NCI-H774 (cell line): ENCODE measurements at places on chromosomes 1 and 21.

- no peak for DNase-seq
These were observed 91.6 kb downstream of the GLUL start for GRCh38 chr1:182299728-182300616.

- no peak for DNase-seq
These were observed 4.3 kb downstream of the MEF2D start for GRCh38 chr1:156496211-156496761.

GRCh38 chr1:179241530-179242097, 12.1 kb upstream of the ABL2 start:
- no peak for DNase-seq

- DNase-seq = peak; percentile 32
These were observed 747 bp downstream of the STX6 start for GRCh38 chr1:181021811-181022434.

- DNase-seq = no peak
These were observed 14.6 kb downstream of the NFASC start for GRCh38 chr1:204885288-204885711.

- DNase-seq = no peak
These were observed 47.6 kb downstream of the LACTBL1 start for GRCh38 chr1:22925111-22925510.

DNA sequence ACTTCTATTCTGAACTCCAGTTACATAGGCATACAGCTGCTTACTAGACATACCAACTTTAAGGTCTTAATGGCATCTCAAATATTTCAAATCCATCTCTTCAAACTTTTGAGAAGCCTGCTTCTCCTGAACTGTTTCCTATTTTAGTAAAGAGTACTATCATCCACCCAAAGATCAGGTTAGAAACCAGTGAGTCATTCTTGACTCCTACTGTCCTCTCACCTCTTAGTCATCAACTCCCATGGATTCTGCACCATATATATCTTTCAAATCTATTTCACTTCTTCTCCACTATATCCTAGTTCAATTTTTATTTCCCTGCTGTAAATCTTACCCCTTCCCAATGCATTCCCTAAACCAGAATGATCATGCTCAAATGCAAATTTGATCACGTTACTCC, 18.1 kb upstream of the BEND5 start:
- DNase-seq = no peak

GRCh38 chr1:244304656-244305055, 147.1 kb downstream of the ADSS2 start:
- DNase-seq = no peak

- no peak for DNase-seq
These were observed 72.9 kb downstream of the CCDC185 start for GRCh38 chr1:223466151-223466550.

DNA sequence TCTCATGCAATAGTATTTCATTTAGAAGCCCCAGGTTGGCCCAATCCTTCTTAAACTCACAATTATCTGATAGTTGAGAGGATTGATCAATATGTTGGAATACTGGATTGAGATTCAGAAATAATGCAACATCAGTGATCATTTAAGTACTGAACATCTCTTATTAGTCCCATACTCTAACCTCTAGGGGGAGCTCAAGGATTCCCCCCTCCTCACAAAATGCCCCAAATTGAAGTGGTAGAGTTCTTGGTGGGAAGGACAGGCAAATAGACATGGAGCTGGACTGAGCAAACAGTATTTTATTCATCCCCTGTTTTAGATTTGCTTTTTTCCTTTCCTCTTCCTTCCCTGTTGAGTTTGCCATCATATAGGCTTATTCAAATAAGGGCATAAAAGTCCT, 62.8 kb downstream of the NGF start:
- no peak for DNase-seq

- DNase-seq = no peak
These were observed 8.7 kb downstream of the RNF220 start for GRCh38 chr1:44413740-44414139.

DNA sequence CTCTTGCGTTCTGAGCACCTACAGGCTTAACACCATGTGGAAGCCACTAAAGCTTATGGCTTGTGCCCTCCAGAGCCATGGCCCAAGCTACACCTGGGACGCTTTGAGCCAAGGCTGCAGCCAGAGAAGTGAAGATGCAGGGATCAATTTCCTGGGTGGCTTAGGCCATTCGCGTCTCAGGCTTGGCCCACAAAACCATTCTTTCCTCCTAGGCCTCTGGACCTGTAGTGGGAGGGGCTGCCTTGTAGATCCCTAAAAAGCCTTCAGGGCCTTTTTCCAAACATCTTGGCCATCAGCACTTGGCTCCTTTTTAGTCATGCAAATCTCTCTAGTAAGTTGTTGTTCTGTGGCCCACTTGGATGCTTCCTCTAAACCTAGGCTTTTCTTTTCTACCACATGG, 401.7 kb upstream of the RUNX1 start:
- DNase-seq = no peak

DNA sequence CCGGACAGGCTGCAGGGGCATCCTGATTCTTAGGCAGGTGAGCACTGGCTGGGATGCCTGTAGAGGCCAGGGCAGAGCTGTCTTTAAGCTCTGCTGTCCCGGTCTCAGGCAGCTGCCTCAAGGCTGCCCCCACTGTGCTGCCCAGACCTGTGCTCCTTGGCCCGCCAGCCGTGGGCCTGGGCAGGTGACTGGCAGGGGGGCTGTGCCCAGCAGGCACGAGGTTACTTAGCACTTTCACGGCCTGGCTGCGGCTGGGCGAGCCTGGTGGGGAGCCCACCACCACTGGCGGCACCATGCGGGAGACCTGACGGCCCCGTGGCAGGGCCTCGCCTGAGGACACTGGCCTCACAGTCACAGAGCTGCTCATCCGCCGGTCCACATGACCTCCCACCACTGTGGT, 8.2 kb downstream of the CRYBG2 start:
- no peak for DNase-seq

GRCh38 chr1:226121049-226121586, 58.6 kb downstream of the H3-3A start:
- DNase-seq = no peak

DNA sequence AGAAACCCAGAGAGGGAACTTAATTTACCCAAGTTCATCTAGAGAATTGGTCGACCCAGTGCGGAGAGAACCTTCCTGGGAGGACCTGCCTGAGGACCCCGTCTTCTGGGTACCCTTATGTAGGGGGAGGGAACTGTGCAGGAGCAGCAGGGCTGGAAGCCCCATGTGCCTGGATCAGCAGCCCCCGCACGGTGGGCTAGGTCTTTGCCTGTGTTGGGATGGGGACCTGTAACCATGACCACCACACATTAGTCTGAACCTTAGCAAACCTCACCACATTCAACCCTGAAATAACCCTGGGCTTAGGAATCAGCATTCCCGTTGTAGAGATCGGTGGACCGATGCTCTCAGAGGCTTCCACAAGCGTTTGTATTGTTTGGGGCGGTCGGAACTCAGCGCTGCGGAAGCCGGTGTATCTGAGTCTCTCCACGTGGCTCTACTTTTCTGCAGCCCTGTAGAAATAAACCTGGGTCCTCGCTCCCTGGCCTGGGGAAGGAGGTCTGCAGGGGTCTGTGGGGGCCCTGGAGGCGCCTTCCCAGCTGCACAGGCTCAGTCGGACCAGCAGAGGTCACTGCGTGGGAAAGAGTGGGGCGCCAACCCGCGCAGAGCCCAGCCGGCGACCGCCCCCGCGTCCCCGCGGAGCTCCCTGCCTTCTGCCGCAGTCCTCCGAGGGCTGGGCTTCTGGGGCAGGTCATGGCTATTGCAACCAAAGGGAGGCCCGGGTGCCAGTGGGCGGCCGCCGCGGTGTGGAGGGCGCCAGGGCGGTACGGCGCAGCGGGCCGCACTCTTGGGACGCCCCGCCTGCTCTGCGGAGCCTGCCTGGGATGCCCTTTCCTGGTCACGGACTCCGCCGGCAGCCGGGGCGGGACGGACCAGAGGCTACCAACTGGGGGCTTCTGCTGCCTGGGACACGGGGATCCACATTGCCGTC, 36.2 kb upstream of the KCNA10 start:
- peak; percentile 1 for DNase-seq

GRCh38 chr1:4602462-4603294, 51.7 kb upstream of the AJAP1 start:
- DNase-seq = no peak

GRCh38 chr1:55088413-55088812, 49.1 kb downstream of the PCSK9 start:
- no peak for DNase-seq

- DNase-seq = no peak
These were observed 6.9 kb downstream of the TMEM81 start for GRCh38 chr1:205077158-205077933.

DNA sequence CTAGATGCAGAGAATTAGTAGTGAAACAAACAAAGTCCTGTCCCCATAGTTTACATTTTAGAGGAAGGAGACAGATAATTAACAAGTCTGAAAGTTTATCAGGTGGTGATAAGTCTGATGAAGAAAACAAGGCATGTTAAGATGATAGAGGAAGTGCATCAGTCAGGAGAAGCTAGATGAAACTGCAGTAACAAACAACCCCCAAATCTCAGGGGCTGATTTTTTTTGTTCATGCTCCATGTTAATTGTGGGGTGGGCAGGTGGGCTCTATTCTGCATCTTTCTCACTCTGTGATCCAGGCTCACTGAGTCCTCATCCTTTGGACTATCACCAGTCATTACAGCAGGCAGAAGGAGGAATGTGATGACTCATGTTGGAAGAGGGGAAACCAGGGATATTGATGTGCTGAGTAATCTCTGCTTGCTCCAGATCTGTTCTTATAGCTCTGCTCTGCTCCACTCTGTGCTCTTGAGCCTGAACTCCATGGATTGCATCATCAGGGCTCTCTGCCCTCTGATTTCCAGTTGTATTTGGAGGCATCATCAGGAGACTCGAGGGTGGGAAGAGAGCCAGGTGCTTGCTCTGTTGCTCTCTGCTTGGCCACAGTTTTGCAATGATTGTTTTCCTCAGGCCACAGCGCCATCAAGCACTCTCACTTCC, 166.9 kb downstream of the IER5 start:
- DNase-seq = no peak

DNA sequence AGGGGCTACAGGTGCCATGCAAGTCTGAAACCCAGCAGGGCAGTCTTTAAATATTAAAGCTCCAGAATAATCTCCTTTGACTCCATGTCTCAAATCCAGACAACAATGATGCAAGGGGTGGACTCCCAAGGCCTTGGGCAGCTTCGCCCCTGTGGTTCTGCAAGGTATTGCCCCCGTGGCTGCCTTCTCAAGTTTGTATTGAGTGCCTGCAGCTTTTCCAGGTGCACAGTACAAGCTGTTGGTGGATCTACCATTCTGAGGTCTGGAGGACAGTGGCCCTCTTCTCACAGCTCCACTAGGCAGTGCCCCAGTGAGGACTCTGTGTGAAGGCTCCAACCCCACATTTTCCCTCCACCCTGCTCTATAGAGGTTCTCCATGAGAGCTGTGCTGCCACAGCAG, 3.7 kb upstream of the MROH9 start:
- no peak for DNase-seq

GRCh38 chr1:19384113-19384512, 72.0 kb downstream of the SLC66A1 start:
- DNase-seq = no peak

DNA sequence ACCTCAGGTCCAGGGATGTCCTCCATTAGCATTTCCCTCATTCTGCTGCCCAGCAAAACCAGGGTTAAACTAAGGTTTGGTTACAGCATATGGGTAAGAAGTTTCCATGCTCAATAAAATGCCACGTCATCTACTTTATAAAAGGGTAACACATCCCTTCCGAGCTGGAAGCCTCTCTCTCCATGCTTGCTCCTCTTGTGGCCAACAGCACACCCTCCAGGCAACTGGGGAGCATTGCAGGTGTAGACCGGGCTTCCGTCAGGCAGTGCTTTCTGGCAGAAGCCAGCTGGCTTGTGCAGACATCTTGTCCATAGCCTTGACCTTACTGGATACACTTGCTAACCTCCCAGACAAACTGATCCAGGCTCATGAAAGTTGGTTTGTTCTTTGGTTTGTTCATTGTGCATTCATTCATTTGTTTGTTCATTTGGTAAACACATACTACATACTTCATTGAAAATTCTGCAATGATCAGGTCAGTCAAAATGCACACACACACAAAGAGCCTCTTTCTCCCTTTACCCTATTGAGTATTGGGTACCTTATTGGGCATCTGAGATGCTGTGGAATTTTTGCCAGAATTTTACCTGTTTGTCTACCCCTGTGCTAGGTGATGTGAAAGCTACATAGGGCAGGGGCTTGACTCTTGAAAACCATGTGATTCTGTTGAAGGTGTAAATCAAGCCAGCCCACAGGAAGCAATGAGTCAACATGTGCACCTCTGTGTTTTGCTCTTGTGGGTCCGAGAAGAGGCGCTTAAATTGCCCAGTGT, 422.8 kb downstream of the CAMTA1 start:
- DNase-seq = peak; percentile 45

DNA sequence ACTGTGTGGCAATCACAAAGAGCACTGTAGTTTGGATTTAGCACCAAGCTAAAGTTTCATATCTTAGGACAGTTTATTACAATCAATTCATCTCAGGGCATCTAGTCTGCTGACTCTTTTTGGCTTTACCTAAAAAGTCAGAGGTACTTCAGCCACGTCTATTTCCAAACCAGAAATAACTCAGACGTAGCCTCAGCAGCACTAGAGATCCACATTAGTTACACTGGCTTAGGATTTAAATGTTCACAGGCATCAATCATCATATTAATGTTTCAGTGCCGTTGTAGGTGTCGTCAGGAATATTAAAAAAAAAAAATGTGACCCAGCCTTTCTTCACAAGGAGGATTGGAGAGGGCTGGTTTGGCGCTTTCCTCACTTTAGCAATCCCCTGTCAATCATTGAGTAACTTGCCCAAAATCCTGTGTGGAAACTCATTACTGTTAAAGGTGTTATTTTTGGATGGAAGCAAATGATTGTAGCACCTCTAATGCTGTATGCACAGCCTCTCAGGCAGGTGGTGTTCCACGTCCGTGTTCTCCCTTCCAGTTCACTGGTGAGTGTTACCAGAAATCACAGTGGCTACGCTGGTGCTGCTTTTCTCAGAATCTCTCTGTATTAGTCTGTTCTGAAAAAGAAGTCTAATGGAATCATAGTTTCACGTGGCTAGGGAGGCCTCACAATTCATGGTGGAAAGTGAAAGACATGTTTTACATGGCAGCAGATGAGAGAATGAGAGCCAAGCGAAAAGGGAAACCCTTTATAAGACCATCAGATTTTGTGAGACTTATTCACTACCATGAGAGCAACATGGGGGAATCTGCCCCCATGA, 45.4 kb downstream of the NEK7 start:
- DNase-seq = no peak

DNA sequence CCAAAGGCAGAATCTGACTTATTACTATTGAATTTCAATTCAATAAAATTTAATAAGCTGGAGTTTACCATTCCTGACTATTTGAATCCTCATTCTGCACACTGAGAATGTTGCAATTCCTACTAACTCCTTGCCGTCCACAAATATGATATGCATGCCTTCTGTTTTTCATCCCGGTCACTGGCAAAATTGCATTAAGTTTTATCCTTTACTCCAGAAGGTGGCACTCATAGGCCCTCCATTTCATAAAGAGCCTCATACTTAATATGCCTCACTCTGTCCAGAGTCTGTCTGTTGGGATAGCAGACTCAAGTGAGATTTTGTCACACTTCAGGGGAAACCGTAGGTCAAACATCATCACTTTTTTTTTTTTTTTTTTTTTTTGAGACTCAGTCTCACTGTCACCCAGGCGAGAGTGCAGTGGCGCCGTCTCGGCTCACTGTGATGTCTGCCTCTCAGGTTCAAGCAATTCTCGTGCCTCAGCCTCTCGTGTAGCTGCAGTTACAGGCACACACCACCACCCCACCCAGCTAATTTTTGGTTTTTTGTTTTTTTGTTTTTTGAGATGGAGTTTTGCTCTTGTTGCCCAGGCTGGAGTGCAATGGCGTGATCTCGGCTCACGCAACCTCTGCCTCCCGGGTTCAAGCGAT, 27.3 kb downstream of the F11R start:
- no peak for DNase-seq
